Fibroblast of lung (primary cell): ENCODE measurements at places on chromosomes 4 and X.

- DNase-seq = no peak
Measured at GRCh38 chr4:26878794-26879391, 18.3 kb downstream of the STIM2 start.

- DNase-seq = no peak
Measured at GRCh38 chr4:6938237-6938636, 28.6 kb downstream of the TBC1D14 start.

- no peak for DNase-seq
Measured at GRCh38 chr4:57911203-57911602, 801.0 kb upstream of the IGFBP7 start.

GRCh38 chrX:100289066-100289558, 121.0 kb downstream of the PCDH19 start:
- DNase-seq = no peak

DNA sequence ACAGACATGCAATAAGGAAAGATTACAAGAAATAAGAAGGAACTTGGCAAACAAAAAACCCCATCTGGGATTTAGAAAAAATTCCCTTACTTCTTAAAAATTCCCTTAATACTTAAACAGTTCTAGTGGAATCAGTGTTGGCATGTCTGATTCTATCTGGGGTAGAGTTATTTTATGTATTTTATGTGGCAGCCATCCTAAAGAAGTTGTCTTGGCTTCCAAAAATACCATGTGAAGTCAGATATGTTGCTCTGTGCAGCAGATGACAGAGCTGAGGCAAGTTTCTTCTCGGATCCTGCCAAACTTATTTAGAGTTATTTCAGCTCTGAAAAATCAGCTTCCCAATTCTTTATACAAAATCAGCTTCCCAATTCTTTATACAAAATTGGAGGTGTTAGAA, 14.7 kb downstream of the YY2 start:
- DNase-seq = peak; percentile 9

DNA sequence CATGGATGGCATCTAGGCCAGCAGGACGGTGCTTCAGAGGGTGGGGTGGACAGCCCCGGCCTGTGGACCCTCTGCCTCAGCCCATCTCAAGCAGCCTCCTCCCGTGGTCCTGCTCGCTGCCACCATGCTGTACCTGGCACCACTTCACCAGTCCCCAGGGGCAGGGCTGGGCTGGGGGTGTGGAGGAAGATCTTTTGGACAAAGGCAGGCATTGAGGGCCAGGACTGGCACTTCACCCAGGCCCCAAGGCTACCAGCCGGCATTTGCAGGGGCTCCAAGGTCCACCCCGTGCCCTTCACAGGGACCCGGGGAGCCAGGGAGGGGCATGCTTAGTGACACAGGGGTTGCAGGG, 713 bp downstream of the PLXNB3 start:
- DNase-seq = no peak

GRCh38 chr4:137359691-137360315, 172.5 kb downstream of the PCDH18 start:
- peak; percentile 33 for DNase-seq

DNA sequence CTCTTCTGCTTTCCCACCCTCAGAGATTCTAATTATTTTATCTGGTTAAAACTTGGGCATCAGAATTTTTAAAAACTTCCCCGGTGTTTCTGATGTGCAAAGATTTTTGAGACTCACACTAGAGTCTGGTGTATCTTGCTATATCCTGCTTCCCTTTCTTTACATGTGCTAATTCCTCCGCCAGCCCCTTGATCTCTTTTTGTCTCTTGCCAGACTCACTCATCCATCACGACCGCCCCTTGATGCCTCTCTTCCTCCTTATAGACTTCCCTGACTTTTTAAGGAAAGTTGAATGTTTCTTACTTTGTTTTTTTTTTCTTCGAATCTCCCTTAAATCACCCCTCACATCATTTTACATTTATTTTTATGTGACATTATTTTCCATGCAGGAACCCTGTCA, 274.9 kb upstream of the PITX2 start:
- no peak for DNase-seq

DNA sequence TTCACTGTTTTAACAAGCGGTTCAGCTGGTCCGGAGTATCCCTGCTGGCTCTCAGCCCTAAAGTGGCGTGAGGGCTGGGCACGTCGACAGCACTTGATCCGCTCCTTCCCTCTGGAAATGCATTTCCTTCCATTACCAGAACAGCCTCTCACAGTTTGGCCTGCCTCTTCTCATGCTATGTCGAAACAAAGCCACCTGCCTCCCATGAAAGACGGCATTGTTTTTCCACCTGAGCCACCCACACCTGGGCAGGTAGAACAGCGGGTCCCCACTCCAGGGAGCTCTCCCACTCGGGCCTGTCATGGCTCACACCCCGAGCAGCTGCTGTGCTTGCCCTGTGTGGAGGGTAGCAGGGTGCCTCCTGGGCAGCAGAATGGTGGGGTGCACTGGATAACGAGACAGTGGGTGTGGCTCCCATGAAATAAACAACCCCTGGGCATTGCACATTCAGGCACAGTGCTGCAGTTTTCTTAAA, 86.2 kb downstream of the FHDC1 start:
- no peak for DNase-seq

DNA sequence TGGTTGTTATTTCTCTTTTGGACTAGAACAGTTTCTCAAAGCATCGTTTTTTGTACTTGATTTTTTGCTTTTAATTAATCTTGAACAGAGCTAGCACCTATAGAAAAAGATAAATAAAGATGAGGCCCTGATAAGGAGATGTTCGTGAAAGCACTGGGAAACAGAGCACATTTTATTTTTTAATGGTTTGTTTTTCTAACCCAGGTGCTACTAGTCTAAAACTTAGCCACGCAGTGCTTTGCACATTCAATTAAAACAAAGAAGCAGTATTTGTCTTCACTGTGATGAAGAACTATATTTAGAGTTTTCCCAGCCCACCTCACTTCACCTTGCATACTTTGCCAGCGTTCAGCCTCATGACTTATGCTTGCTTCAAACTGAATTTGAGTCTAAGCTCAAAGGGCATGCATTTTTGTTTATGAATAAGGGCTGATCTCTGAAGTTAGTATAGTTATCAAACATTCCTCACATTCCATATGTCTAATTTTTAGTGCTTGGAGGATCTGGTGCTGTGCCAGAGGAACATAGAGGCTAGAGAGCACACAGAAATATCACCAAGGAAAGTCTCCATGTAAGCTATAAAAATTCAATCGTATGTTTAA, 76.7 kb downstream of the WWC2 start:
- DNase-seq = no peak

DNA sequence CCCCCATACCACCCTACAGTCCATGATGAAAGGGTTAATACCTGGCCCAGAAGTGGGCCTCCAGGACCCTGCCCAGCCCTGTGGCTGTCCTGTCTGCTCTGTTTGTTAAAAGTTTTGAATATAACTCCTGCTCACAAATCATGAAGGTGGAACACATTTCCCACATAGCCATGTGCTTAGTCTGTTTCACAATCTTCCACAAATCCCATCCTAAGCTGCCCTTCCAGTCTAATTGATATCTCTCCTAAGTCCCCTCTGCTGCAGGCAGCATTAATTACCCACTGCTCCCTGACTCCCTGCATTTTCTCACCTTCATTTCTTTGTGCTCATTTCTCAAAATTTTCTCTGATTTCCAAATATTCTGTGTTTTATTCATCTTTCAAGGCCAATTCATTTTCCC, 142.6 kb downstream of the AASDH start:
- DNase-seq = no peak

GRCh38 chrX:8728932-8729535, 2.9 kb downstream of the ANOS1 start:
- no peak for DNase-seq

DNA sequence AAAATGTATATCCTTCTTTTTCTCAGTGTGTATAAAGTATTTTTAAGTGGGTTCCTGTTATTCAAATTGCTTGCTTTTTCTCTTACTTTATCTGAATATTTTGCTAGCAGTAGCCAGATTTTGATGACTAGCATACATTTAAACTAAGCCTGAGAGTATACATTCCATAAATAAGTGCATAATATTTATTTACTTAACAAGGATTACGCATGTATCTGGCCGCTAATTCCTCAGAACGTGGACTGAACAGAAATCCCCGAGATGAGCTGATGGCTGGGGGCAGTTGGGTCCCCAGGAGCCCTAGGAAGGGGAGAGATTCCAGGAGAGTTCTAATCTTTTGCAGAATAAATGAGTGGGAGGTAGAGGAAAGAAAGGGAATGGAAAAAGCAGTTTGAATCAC, 91.0 kb downstream of the PHOX2B start:
- peak; percentile 24 for DNase-seq

DNA sequence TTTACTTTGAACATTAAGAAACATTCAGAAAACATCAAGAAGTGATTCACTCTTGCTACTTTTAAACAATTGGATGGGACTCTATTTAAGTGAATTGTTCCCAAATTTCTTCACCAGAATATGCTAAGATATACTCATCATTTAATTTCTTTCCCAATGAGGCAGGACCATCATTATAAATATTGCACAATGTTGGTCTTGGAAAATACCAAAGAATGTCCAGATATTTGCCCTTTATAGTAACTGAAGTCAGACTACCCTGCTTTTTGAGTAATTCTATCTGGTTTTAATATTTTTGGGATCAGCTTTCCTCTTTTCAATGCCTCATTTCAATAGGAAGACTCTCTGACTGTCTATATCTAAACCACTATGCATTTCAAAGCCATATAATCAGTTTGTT, 129.4 kb upstream of the TENM3 start:
- peak; percentile 33 for DNase-seq

- no peak for DNase-seq
Measured at GRCh38 chr4:118273642-118274041, 79.2 kb downstream of the PRSS12 start.

DNA sequence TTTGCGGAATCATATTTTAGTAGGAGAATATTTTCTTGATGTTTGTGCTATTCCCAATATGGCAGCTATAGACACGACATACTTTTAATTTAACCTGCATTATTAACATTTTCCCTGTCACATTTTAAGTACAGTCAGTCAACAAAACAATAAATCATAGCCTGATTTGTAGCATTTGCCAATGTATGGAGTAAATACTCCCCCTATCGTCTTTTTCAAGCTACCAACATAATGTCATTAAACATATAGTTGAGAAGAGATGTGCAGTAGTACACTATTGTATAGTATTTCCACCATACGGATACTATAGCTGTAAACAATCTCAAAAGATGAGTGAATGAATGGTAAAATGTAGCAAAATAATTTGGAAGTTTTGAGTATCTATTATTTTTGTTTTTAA, 303.7 kb upstream of the MAGEB2 start:
- no peak for DNase-seq

GRCh38 chr4:55251342-55251741, 94.7 kb upstream of the SRD5A3 start:
- DNase-seq = peak; percentile 12

- no peak for DNase-seq
Measured at GRCh38 chr4:59987289-59987688, 1212.8 kb upstream of the ADGRL3 start.

GRCh38 chrX:103362474-103362873, 6.2 kb downstream of the TCEAL9 start:
- peak; percentile 49 for DNase-seq

DNA sequence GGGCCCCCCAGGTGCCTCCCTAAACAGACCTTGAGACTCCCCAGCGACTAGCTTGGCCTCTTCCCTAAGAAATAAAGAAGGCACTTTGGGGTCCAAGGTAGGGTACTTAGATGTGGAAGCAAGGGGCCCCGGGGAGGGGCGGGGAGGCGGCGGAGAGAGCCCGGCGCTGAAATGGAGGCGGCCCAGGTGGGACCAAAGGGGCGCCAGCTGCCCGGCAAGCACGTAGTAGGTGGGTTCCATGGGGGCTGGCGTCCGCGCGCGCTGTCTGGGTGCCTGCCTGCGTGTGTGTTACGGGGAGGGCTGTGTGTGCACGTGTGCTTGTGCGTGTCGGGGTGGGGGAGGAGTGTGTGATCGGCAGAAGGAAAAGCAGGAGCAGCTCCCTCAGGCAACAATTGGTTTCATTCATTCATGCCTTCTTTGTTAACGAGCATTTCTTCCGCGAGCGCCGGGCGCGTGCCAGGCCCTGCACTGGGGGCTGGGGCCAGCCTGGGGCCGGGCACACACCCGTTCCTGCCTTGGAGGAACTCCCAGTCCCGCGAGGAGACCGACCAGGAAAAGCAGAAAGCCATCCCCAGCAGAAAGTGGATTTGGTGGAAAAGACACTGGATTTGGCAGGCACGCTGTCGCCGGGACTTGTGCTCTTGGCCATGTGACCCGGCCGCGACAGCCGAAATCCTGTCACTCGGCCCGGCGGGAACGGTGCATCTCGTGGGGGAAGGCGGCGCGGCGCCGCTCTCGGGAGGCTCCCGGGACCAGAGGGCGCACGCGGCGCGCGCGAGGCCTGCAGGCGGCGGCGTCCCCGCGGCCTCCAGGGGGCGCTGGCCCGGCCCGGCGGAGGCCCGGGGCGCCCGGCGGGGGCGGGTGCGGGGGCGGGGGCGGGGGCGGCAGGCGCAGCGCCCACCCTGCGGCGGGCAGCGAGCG, 3.3 kb upstream of the DUSP9 start:
- no peak for DNase-seq

DNA sequence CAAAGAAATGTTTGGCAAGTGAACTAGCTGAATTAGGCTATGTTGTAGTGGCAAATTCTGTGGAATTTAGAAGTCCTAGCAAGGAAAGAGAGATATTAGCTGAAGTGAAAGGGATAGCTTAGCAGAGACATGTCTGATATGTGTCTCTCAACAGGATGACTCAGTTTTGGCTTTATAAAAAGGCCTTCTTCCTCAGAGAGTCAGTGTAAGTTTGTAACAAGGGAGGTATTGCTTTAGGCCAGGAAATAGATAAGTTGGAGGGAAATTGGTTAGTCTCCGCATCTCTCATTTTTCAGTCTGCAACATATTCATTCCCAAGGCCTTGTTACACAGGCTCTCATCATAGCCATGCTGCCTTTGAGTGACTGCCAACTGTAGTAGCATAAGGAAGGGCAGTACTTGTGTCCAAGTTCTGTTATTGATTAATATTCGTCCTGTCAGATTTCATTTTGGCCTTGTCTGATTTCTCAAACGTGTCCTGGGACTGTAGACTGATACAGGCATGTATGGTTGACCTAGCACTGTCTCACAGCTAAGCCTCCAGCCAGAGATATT, 4.0 kb downstream of the TMEM164 start:
- DNase-seq = peak; percentile 24

- no peak for DNase-seq
Measured at GRCh38 chrX:17802756-17803155, 58.3 kb downstream of the RAI2 start.

- DNase-seq = no peak
Measured at GRCh38 chr4:89897867-89898266, 3.2 kb downstream of the MMRN1 start.

GRCh38 chr4:75325318-75325979, 188.8 kb downstream of the RCHY1 start:
- DNase-seq = no peak

DNA sequence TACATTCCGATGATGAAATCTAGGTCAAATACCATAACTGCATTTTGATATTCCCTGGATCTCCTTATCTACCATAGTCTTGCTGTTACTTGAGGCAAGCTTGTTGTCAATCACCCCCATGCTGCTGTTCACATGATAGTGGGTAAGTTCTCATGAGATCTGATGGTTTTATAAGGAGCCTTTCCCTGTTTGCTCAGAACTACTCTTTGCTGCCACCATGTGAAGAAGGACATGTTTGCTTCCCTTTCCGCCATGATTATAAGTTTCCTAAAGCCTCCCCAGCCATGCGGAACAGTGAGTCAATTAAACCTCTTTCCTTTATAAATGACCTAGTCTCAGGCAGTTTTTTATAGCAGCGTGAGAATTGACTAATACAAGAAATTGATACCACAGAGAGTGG, 432.0 kb downstream of the GLUD2 start:
- DNase-seq = no peak

- peak; percentile 28 for DNase-seq
Measured at GRCh38 chr4:138555584-138555983, 313.4 kb upstream of the SLC7A11 start.

- peak; percentile 71 for DNase-seq
Measured at GRCh38 chr4:178823673-178824295, 1381.5 kb upstream of the AGA start.
